ENCODE measurements at places on chromosomes 16 and 17.

DNA sequence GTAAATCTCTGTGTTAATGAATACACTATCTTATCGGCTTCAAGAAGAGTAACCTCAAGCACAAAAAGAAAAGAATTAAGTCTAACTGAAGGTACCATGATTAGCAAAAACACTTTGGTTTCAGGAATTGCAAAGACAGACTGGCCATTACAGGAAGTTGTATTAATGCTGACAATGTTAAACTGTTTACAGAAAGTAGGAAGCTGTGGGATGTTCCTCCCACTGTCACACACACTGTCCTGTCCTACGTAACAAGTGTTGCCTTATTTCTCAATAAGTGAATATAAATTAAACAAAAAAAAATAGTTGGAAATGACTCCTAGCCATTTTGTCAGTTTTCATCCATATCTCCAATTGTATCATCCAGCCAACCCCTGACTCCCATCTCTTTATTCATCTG is 8.6 kb downstream of the GNA13 start:
- peak; percentile 55 for DNase-seq

- DNase-seq, result no peak
Observed at GRCh38 chr17:80384078-80384960, 30.6 kb upstream of the ENDOV start.

- no peak for DNase-seq
Observed at GRCh38 chr16:64540434-64540833, 581.4 kb downstream of the CDH11 start.

- no peak for DNase-seq
Observed at GRCh38 chr17:48229936-48230335, 122.4 kb downstream of the SNX11 start.

GRCh38 chr17:79818026-79818758 is 21.0 kb downstream of the CBX4 start:
- no peak for DNase-seq

DNA sequence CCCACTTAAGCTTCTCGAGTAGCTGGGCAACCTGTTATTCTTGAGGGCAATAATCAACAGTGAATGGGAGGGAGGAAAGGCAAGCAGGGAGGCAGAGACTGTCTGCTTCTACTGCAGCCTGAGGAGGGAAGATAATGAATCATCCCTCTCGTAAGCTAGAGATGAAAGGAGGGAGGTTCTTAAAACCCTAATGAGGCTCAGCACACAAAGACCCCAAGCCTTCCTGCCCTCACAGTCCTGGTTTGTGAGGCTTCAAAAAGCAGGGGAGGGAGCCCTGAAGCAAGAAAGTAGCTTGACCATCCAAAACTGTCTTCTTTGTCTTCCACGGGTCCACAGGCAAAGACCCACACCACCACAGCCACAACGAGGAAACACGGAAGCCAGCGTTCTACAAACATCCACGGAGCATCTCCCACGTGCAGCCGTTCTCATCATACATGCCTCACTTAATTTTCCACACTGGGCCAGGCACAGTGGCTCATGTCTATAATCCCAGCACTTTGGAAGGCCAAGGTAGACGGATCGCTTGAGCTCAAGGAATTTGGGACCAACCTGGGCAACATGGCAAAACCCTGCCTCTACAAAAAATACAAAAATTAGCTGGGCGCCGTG is 1.8 kb downstream of the PIK3R5 start:
- DNase-seq, result peak; percentile 52

GRCh38 chr17:42321555-42321954 is 33.3 kb downstream of the STAT5A start:
- no peak for DNase-seq

DNA sequence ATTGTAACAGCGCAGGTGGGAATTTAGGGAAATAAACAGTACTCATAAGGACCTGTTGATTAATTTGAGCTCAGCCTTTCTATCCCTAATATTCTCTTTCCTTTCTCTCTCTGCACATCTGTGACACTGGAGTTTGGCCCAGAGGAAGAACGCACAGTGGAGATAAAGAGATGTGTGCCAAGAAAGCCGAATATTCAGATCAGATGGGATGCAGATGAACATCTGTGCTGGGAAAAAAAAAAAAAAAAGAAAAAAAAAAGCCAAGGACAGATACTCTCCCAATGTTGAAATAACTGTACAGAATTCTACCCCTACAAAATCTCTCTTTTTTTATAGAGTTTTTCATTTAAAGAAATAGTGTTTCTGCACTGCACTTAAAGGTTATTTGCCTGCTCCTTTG is 485.4 kb downstream of the KCNJ2 start:
- no peak for DNase-seq

- peak; percentile 76 for DNase-seq
Observed at GRCh38 chr17:57406131-57406980, 150.0 kb downstream of the MSI2 start.

- no peak for DNase-seq
Observed at GRCh38 chr16:5965321-5965720, 867.7 kb upstream of the EEF2KMT start.

- DNase-seq, result peak; percentile 95
Observed at GRCh38 chr16:85916141-85916890, 17.4 kb downstream of the IRF8 start.

GRCh38 chr16:56898847-56899246 is 33.1 kb upstream of the HERPUD1 start:
- DNase-seq, result no peak

DNA sequence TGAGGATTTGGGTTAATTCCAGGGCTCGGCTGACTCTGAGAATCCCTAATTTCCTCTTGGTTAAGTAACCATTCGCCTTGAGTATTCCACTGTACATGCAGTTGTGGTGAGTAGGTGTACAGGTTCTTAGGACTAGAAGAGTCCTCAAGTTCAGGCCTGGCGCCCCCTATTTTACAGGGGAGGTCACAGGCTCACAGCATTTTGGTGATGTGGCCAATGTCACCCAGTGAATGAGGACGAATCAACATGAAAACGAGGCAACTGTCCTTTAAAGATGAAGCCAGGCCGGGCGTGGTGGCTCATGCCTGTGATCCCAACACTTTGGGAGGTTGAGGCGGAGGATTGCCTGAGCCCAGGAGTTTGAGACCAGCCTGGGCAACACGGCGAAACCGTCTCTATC is 55.4 kb downstream of the ABCC6 start:
- no peak for DNase-seq

GRCh38 chr16:77556201-77556873 is 121.5 kb upstream of the ADAMTS18 start:
- no peak for DNase-seq

- peak; percentile 74 for DNase-seq
Observed at GRCh38 chr16:68116256-68116867, 31.2 kb downstream of the NFATC3 start.

- no peak for DNase-seq
Observed at GRCh38 chr16:65781363-65781762, 585.1 kb upstream of the CDH5 start.

- DNase-seq, result no peak
Observed at GRCh38 chr17:79231766-79232287, 157.2 kb downstream of the ENGASE start.

GRCh38 chr17:80347536-80347935 is 67.4 kb upstream of the ENDOV start:
- no peak for DNase-seq

DNA sequence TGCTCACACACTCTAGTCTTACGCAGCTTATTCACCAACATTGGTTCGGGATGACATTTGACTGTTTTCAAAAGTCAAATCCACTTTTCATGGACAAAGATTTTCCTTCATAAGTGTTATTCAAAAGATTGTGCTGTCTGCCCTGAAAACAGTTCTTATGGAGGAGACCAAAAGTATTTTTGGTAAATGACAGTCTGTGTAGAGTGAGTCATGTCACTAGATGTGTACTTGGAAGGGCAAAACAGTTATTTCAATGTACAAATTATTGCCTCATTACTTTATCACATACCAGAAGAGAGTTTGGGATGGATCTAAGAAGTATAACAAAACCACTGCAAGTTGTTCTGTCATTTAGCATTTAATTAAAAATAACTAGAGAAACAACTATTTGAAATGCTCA is 265.6 kb downstream of the CDH13 start:
- DNase-seq, result no peak

DNA sequence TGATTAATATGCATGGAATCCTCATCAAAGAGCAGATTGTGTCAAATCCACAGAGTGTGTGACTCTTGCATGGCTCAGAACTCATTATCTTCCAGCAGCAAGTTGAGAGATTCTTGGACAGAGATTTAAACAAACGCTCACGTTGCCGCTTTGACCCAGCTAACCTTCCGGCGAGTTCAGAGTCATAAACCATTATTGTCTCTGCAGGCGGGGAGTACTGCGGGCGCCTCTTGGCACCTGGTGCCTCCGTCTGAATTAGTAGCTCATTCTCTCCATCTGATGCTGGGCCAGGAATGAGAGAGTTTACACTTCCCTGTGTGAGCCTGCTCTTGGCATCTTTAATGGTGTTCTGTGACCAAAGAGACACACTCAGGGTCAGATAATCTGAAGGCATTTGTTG is 138.6 kb upstream of the WSCD1 start:
- DNase-seq, result no peak

GRCh38 chr16:7405166-7405565 is 72.5 kb downstream of the RBFOX1 start:
- DNase-seq, result no peak

DNA sequence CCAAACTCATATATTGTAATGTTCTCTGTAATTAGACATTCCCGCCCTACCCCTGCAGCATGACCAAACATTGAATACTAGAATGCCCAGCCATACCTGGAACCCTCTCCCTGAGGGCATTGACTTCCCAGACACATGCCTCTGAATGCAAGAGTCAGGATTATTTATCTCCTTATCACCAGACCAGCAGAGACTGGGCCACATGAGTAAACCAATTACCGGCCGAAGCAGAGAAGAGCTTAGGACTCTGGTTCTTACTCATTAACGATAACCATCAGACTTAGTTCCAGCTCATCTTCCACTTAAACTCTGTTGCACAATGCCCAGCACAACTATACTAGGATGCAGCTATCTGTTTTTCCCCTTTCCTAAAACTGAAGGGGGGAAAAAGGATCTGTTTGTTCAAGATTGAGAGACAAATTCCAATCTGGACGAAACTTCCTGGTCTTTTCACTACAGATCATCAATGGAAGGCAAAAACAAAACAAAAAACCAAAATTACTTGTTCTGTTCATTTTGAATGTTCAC is 88.2 kb upstream of the CORO6 start:
- peak; percentile 41 for DNase-seq

- DNase-seq, result peak; percentile 38
Observed at GRCh38 chr17:54945231-54945630, 23.2 kb downstream of the COX11 start.

DNA sequence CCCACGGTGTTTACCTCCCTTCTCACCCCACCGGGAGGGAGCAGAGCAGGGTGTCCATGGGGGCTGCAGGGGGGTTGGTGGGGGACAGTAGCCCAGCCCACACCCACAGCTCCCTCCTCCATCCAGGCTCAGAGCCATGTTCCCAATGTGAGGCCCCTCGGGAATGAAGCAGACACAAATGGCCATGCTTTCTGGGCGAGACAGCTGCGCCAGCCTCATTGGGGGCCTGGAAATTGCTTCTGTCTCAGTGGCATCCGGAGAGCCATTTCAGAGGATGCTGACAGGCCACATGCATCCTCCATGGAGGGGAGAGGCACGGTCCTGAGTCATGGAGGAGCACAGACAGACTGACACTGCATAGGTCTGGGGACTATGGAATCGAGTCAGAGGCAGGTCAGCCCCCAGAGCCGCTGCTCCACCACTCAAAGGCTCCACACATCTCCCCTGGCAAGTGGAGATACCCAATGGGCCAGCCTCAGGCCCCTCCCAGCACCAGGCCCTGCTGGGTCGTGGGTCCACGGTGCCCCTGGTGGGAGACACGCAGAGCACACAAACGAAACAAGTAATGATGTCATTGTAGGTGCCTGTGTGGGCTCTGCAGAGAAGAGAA is 59.6 kb upstream of the ENPP7 start:
- no peak for DNase-seq

Measured in hematopoietic multipotent progenitor cell treated with erythropoietin and hydrocortisone succinate and interleukin-3 and kit ligand, for 6 days (in vitro differentiated cells).